Fibroblast of lung (primary cell): ENCODE measurements at places on chromosomes 6 and 20. TPM values are rescaled to one million over a fixed set of nuclear protein-coding genes. Genes with fewer than 3 reads are reported as not detected.

GRCh38 chr6:107821591-107821990 lies 2.5 kb downstream of the SCML4 start:
- no peaks in the 10 kb centered on the region for H3K4me1 ChIP-seq
- no peaks in the 10 kb centered on the region for H3K36me3 ChIP-seq
- H3K27me3 ChIP-seq: peaks cover 26% of the 10 kb centered on the region
- H3K4me3 ChIP-seq: no peak overlapping the region
- no peak overlapping the region for H3K27ac ChIP-seq

The TRIM10 gene
- total RNA-seq: not detected in 2 replicates

The PPP1R3G gene
- total RNA-seq: 2.1 and 3.3 TPM in 2 replicates

The SLC4A11 gene
- total RNA-seq: 0.51 and 1.7 TPM in 2 replicates

DNA sequence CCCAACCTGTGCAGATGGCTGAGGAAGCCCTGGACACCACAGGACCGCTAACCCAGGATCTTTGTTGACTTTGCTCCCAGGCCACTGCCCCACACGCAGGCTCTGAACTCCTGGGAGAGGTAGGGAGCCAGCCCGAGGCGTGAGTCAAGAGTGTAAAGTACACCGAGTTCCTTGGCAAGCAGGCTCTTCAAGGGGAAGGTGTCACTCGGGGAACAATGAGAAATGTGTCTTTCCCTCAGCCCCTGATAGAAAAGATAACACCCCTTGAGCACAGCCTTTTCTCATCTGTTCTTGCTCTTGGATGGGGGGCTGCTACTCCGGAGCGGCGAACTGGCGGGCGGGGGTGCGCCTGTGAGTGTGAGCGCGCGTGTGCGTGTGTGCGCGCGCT lies 472 bp upstream of the EDN3 start:
- H3K27ac ChIP-seq: no peak overlapping the region
- no peak overlapping the region for H3K4me3 ChIP-seq
- H3K36me3 ChIP-seq: no peaks in the 10 kb centered on the region

The BNIP5 gene
- not detected in 2 replicates for total RNA-seq

- H3K4me3 ChIP-seq: no peak overlapping the region
- peaks cover 6% of the 10 kb centered on the region for H3K36me3 ChIP-seq
- no peaks in the 10 kb centered on the region for H3K27me3 ChIP-seq
- H3K27ac ChIP-seq: no peak overlapping the region
These were observed 10.1 kb downstream of the EZR start for GRCh38 chr6:158808941-158809678.

DNA sequence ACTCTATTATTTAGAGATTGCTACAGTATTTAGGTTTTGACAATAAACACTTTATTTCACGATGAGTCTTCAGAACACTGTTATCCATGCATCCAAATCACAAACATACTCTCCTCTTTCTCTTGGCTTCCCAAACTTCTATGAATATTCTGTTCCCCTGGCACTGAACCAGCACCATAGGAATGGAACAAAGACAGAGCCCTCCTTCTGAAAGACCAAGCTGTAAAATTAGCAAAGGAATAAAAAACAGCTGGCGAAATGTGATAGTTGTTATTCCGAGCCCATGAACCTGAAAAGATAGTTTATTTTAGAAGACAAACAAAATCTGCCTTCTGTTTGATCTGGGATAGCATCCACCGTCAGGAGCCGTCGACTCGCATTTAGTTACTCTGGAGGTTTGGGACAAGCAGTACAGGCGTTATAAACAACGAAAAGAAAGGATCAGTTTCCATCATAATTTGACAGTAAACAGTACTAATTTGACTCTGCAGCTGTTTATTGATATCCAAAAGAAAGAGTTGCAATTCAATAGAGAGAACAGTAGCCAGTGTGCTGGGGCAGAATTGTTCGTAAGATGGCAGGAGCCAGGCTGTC lies 161.4 kb downstream of the CLIC5 start:
- peaks cover 4% of the 10 kb centered on the region for H3K27me3 ChIP-seq
- H3K4me1 ChIP-seq: no peaks in the 10 kb centered on the region
- H3K4me3 ChIP-seq: no peak overlapping the region
- no peaks in the 10 kb centered on the region for H3K36me3 ChIP-seq
- no peak for DNase-seq

DNA sequence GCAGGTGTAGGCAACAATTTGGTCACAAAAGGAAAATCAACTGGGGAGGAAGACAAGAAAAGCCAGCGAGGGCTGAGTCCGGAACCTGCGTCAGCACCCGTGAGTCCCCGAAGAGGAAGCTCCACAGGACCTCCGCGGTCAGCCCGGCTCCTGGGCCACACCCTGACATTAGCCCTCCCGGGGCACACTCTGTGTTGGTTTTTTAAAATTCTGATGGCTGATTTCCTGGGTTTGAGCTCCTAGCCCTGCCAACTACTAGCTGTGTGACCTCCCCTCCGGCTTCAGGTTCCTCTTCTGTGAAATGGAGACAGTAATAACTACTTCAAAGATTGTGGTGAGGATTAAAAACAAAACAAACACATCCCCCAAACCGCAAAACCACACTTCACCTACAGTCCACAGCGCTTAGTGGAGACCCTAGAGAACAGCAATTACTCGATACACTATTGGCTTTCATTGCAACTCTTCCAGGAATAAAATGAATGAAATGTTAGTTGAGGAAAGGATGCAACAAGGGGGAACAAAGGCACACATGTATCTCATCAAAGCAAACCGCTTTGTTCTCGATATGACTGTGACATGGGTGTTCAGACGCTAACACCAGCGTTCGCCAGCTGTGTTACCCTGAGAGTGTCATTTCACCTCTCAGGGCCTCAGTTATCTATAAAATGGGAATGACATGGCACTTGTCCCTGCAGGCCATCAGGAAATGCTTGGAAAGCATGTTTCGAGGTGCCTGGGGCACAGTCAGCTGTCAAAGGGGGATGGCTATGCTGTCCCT lies 985 bp downstream of the ZBP1 start:
- H3K36me3 ChIP-seq: no peaks in the 10 kb centered on the region
- H3K4me1 ChIP-seq: no peaks in the 10 kb centered on the region
- no peak overlapping the region for H3K27ac ChIP-seq

GRCh38 chr20:57879437-57879778 lies 169.6 kb upstream of the PMEPA1 start:
- H3K4me1 ChIP-seq: no peaks in the 10 kb centered on the region
- H3K27me3 ChIP-seq: no peaks in the 10 kb centered on the region
- H3K36me3 ChIP-seq: no peaks in the 10 kb centered on the region
- no peak overlapping the region for H3K27ac ChIP-seq
- H3K4me3 ChIP-seq: no peak overlapping the region

The TFAP2B gene
- not detected in 2 replicates for total RNA-seq

DNA sequence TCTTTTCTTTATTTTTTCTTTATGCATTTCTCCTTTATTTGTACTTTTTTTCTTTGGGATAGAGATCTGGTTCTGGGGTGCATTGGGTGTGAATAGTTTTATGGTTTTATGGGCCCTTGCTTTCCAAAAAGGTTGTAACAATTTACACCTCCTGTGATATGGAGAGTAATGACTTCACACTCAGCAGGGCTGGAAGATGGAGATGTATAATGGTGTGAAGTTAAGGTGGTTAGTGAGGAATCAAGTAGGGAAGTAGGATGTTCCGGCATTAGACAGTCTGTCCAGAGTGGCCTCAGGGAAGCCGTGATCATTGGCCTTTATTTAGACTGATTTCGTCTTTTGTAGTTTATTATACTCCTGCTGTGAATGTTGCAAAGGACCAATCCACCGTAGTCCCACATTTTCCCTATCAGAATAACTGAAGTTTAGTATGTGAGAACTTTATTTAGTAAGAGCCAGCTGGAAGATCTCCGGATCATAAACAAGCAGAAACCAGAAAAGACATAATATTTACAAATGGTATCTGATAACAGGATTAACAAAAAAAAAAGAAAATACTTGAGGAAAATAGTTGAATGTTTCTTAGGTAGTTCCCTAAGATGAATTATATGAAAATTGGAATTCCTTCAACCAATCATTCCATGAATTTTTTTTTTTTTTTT lies 255.5 kb downstream of the TBC1D7 start:
- no peak for DNase-seq
- no peak overlapping the region for H3K4me3 ChIP-seq
- H3K36me3 ChIP-seq: no peaks in the 10 kb centered on the region

DNA sequence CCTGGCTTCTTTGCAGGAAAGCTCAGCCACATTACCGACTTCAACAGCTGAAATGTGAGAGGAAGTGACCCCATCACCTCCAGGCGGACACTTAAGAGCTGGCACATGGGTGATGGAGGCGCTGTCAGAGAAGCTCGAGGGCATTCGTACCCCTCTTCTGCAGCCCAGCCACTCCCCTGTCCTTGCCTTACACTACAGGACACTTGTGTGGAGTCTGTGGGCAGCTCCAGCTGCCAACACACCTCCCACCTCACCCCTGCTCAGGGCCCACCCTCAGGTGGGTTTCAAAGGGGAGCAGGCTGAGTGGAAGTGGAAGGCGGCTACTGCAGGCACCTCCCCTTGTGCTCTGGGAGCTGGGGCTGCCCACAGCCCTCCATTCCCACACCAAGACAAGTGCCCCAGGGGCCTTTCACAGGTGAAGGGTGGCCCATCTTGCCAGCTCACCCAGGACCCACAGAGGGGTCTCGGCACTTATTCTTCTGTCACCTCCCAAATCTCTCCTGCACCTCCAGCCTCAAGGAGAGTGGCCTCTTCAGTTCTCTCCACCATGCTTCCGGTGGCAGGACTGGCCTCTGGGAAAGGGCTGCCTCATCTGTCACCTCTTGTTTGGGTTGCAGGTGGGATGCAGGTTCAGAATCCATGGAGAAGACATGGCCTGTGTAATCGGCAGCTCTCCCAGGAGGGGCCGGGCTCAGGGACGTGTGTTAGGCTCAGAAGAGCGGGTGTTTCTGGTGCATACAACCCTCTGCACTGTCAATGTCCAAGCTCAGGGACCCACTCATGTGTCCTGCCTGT lies 49.8 kb downstream of the IRF4 start:
- H3K27me3 ChIP-seq: no peaks in the 10 kb centered on the region
- H3K4me1 ChIP-seq: no peaks in the 10 kb centered on the region
- H3K4me3 ChIP-seq: no peak overlapping the region

GRCh38 chr6:135188718-135189117 lies 7.6 kb downstream of the MYB start:
- no peak overlapping the region for H3K4me3 ChIP-seq
- H3K27me3 ChIP-seq: peaks cover 3% of the 10 kb centered on the region
- no peak overlapping the region for H3K27ac ChIP-seq
